ENCODE measurements at places on chromosomes 1 and 21.

- DNase-seq: no peak
Observed at GRCh38 chr1:23100074-23100748, 68.4 kb downstream of the LUZP1 start.

GRCh38 chr1:9020305-9020704 lies 5.9 kb downstream of the SLC2A7 start:
- no peak for DNase-seq

- no peak for DNase-seq
Observed at GRCh38 chr1:206821493-206821892, 43.9 kb upstream of the IL20 start.

GRCh38 chr1:7234471-7234755 lies 449.2 kb downstream of the CAMTA1 start:
- DNase-seq: no peak

DNA sequence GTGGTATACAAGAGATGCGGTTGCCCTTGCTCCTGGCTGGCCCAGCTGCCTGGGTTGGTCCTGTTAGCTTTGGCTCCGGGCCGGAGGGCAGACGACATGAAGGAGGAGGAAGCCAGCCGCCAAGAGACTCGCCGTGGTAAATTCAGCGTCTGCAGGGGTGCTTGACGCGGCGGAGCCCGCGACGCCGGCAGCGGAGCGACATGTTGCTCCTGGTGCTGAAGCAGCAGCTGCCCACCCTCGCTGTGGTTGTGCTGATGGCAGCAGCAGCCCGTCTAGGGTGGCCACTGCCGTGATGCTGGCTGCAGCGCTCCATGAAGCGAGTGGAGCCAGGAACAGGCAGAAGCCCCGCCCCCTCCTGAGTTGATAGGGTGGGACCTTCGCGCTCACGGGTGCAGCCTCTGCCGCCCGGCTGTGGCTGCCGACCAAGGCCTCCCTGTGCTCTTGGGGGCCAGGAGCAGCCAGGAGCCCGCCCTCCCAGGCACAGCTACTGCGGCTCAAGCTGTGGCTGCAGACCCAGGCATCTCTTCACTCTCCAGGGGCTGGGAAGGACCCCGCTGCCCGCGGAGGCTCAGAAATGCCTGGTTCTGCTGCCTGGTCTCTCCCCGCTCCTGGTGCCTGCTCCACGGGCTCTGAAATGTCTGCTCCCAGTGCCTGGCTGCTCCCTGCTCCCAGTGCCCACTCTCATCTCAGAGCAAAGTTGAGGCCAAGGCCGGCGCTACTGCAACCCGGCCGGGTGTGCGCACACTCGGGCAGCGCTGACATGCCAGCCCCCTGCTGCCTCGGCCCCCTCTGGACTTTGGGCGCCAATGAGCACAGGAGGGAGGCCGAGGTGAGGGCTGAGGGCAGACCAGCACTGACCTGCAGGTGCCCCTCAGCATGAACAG lies 4.4 kb upstream of the ZNF692 start:
- peak; percentile 65 for DNase-seq

DNA sequence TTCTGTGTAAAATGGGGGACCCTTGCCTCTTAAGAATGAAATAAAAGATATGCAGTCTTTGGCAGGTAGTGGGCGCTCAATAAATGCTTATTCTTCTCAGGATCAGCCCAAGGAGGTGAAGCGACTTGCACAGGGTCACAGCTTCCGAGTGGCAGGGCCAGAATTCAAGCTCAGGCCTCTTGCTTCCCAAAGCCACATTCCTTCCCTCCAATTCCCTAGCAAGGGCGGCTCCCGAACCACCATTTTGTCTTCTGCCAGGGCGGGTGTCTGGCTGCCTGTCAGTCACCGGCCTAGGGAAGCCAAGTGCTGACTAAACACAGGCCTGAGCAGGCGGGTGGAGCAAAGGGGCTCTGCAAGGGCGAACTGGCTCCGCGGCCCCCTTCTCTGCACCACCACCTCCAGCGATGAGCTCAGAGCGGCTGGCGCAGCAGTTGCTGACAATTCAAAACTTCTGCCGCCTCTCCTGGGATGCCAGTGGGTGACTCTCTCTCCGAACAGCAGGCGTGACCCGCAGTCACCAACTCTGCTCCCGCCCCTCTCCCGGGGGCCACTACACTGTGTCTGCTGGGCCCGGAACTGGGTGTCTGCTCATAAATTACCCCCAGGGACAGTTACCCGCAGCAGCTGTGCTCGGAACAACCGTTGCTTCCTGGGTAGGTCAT lies 10.8 kb downstream of the GPR3 start:
- DNase-seq: peak; percentile 89

DNA sequence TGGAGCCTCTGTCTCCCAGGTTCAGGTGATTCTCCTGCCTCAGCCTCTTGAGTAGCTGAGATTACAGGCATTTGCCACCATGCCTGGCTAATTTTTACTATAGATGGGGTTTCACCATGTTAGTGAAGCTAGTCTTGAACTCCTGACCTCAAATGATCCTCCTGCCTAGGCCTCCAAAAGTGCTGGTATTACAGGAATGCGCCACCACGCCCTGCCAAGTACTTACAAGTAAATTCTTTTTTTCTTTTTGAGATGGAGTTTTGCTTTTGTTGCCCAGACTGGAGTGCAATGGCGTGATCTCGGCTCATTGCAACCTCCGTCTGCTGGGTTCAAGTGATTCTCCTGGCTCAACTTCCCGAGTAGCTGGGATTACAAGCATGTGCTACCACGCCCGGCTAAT lies 42.5 kb downstream of the RPRD2 start:
- DNase-seq: no peak

DNA sequence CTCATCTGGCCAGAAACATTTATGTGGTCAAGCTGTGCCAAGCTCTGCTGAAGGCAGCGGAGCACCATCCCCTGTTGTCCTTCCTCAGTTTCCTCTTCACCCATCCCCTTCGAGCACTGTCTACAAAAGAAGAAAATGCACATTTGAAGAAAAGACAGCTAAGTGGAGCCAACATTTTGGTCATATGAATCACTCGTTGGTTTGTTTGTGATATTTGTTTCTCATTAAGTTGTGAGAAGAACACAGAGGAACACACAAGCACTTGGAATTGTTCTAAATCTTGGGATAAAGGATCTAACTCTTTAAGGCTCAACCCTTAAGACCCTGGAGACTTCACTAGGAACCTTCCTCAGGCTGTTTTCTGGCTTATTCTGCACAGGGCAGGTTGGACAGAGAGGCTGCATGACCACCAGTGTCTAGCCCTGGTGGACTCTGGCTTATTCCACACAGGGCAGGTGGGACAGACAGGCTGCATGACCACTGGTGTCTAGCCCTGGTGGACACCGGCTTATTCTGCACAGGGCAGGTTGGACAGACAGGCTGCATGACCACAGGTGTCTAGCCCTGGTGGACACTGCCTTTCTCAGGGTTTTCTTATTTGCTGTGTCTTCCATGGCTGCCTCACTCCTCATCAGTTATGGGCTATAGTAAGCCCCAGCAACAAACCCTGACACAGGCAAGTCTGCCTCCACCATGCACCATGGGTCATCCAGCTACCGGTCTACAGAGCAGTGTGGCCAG lies 35.3 kb upstream of the COL6A2 start:
- peak; percentile 58 for DNase-seq
